Activated CD8-positive, alpha-beta memory T cell treated with anti-CD3 and anti-CD28 coated beads, Interleukin-2, amount 50 U/mL, for 48 hours (primary cell): ENCODE measurements at places on chromosomes 3 and 15.

- no peak for DNase-seq
Observed at GRCh38 chr3:64642327-64643151, 45.3 kb downstream of the ADAMTS9 start.

GRCh38 chr15:68629519-68630210 is 50.9 kb downstream of the CORO2B start:
- no peak for DNase-seq

DNA sequence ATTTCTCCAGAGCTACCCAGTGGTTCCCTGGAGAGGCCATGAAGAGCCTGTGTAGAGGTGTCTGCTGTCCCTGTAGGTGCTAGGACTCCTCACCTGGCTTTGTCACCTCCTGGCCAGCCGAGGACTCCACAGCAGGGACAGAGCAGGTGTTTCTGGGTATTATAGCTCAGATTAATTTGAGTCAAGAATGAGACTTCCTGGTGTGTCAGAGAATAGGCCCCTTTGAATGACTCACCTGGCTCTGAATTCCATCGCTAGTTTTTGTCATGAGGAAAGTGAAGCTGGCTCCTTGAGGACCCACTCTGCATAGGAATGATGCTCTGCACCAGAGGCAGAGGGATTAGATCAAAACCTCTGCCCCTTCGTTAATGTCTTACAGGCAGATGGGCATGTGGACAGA is 167.5 kb upstream of the TOPAZ1 start:
- DNase-seq: no peak

DNA sequence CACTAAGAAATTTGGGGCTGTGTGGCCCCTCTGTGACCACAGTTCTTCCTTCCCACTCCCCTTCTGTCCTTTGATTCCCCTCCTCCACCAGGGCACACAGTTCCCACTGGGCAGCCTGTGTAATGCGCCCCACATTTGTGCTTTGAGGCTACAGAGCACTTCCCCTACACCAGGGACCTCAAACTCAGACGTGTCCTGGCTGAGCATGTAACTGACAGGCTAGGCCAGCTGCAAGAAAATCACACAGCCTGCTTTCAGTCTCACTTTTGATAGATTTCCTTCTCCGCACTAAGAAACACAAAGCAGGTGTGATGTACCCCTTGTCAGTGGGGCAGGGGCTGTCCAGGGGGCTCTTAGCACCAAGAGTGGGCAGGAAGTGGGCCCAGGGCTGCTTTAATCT is 29.6 kb downstream of the PRKCD start:
- DNase-seq: no peak

GRCh38 chr3:46895204-46895660 is 17.7 kb downstream of the PTH1R start:
- peak; percentile 92 for DNase-seq

DNA sequence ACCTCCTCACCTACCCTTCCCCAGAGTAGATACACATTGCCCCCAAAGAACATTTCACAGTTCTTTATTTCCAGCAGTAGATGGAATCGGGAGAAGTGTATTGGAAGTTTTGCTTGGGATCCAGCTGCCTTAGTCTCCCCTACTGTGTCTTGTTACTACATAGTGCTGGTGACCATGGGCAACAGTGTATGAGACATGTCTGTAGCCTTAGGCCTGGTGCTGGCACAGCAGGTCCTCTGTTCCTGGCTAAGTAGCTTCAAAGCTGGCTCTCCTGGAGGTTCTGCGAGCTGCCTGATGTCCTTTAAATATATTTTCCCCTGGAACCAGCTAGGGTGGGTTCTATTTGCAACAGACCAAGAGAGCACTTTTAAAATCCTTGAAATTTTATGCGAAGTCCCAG is 174.7 kb downstream of the THSD4 start:
- DNase-seq: no peak
